ENCODE measurements at places on chromosomes 13 and 19. TPM values are rescaled to one million over a fixed set of nuclear protein-coding genes. Genes with fewer than 3 reads are reported as not detected.
A peak's percentile ranks its signal among the peaks of the same experiment; 100 is the strongest.

The C1QTNF9B gene
- total RNA-seq, result not detected

- DNase-seq, result no peak
These were observed 18.6 kb downstream of the FCGBP start for GRCh38 chr19:39915848-39916215.

DNA sequence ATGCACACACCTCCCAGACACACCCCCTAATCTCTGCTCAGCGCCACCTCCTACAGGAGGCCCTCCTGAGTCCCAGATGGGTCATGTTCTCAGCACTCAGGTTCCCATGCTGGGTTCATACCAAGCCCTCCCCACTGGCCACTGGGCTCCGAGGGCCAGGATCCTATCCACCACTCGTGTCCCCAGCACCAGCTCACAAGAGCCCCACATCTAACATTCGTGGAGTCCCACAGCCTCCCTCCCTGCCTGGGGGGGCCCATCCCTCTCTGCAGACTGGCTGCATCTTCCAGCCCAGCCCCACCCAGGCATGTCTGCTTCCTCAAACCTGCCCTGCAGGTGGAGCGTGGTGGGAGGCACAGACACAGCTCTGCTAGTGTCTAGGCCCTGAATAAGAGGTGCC lies 227.4 kb downstream of the TUBA3C start:
- DNase-seq, result no peak

- DNase-seq, result peak; percentile 72
These were observed 8.1 kb downstream of the PTGIR start for GRCh38 chr19:46616631-46617322.

- no peak for DNase-seq
These were observed 19.6 kb downstream of the USP12 start for GRCh38 chr13:27151798-27152599.

The ZNF429 gene
- total RNA-seq, result 4.0 TPM

The DIAPH3 gene
- 21.2 TPM for total RNA-seq

- DNase-seq, result no peak
These were observed 8.3 kb upstream of the JUND start for GRCh38 chr19:18289471-18290301.

The AKAP8 gene
- total RNA-seq, result 31.1 TPM

The FCGBP gene
- total RNA-seq, result 0.96 TPM

DNA sequence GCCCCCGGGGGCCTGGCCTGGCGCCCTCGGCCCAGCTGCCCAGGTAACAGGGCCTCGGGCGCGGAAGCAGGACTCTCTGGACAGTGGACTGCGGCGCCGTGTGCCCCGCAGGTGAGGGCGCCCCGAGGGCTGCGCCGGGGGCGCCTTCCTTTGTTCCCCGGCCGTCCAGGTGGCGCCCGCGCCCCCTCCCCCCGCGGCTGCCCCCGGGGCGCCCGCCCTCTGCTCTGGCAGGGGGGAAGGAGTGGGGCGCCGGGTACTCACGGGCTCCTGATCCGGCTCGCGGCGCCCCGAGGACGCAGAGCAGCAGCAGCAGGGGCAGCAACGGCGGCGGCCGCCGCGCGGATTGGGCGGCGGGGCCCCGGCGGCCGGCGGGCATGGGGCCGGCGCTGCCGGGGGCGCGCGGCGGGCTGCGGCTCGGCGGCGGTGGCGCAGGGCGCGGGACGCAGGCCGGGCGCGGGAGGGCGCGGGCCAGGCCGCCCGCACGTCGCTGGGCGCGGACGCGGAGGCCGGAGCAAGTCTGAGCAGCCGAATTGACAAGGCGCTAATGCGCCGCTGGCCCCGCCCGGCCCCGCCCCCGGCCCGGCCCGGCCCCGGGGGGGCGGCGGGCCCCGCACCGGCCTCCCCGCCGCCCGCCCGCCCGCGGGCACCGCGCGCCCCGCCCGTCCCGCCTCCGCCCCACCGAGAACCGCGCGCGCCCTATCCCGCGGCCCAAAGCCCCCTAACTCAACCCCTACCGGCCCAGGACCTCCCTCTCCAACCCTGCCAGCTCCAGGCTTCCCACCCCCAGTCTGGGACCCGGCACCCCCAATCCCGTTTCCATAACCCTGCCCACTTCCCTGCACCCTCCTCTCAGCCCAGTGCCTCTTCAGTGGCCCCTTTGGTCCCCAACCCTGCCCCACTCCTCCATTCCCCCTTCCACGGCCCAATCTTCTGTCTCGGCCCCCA lies at the start of gene CRLF1:
Gene CRLF1 (minus strand): TSS at position 519 of the 945 bp plus-strand sequence. CDS start 143 bp downstream, at position 376.
- no peak for DNase-seq

The VMAC gene
- 6.6 TPM for total RNA-seq
